ENCODE measurements at places on chromosomes 2 and 18.
A peak's percentile ranks its signal among the peaks of the same experiment; 100 is the strongest.

- DNase-seq = no peak
Measured at GRCh38 chr2:68127358-68128242, 30.1 kb upstream of the PNO1 start.

DNA sequence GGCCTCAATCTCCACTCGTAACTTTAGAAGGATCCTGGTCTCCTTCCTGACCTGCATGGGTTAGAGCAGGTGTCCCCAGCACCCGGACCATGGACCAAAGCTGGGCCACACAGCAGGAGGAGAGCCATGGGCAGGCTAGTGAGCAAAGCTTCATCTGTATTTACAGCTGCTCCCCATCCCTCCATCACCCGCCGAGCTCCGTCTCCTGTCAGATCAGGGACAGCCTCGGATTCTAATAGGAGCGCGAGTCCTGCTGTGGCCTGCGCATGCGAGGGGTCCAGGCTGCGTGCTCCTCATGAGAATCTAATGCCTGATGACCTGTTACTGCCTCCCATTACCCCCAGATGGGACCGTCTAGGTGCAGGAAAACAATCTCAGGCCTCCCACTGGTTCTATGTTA lies 297.7 kb upstream of the SALL3 start:
- no peak for DNase-seq

GRCh38 chr2:117199511-117199910 lies 615.0 kb upstream of the DDX18 start:
- no peak for DNase-seq

DNA sequence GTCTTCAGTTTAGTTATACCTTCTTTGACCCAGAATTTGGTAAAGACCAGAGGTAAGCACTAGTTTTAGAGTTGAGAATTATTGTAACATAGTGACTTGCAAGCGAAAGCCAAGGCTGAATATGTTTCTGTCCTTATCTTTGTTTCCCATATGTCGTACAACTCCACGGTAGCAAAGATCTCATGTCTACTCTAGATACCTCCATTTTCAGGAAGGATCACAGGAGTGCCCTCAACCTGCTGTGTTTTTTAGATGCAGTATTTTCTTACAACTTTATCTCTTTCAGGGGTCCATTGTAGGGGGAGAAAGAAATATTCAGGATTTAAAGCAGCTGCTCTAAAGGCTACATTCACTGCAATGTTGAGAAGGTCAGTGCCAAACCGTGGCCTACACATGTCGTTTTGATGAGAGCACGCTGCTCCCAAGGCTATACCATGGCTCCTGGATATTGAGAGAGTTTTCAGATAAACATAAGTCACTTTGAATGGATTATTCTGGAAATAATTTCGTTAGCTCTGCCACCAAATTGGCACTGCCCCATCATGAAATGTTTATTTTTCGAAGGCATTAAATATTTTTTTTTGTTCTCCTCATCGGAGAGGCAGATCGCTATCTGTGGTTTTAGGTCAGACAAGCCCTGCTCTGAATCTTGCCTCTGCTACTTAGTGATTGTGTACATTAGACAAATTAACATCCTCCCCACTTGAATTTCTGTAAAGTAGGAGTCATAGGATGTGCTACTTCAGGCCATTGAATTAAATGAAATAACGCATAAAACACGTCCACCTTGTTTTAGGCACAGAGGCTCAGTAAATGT lies 2.1 kb downstream of the RHBDD1 start:
- DNase-seq = no peak

- no peak for DNase-seq
Measured at GRCh38 chr2:232214053-232214452, 164.5 kb upstream of the ALPP start.

DNA sequence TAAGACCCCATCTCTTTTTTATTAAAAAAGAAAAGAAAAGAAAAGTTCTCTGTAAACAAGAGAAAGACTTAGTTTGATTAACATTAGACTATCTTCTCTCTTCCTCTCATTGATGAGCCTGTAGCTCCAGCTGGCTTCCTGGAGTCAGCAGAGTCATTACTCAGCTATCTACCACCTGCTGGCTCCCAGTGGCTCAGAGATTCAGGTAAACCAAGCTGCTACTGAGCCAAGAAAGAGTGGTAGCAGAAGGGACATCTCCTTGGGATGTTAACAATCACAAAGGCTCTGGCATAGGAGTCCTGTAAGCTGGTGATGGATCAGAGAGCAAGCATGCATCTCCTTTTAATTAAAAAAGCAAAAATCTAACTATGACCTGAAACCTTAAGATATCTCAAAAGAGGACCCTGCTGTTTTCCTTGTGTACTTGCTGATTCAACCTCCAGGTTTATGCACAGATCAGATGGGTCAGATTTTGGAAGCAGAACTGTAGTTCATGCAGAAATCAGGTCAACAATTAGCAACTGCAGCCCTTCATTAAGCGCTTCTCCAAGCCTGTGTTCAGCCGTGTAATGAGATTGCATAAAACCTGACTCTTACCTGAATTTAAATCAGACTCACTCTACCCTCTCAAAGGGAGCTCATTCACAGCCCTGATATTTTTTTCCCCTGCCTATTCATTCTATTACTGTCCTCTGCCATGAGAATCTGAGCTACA lies 225.8 kb downstream of the RNF152 start:
- DNase-seq = no peak

GRCh38 chr2:18831916-18832510 lies 242.6 kb upstream of the NT5C1B start:
- DNase-seq = no peak

GRCh38 chr2:198314559-198315153 lies 510.3 kb downstream of the PLCL1 start:
- no peak for DNase-seq

DNA sequence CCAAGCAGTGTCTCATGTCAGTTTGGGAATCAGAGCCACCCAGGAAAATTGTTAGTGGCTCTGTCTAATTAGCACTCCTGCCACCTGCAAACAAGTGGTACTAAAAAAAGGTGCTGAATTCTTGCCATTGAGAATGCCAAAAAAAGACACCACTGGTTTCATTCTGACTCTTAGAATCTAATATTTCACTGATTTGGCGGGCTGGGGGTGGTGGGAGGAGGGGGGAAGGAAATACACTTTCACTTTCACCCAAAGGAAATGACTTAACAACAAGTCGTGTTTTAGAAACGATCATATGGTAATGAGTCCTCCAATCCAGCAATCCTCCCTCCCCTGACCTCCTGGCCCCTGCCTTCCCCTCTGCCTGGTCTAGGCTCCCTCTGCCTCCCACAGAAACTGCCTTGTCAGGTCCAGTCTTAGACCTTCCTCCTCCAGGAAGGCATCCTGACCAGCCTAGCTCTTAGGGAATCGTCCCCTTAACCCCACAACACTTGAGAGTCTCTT lies 4.4 kb upstream of the KLHL29 start:
- DNase-seq = no peak

DNA sequence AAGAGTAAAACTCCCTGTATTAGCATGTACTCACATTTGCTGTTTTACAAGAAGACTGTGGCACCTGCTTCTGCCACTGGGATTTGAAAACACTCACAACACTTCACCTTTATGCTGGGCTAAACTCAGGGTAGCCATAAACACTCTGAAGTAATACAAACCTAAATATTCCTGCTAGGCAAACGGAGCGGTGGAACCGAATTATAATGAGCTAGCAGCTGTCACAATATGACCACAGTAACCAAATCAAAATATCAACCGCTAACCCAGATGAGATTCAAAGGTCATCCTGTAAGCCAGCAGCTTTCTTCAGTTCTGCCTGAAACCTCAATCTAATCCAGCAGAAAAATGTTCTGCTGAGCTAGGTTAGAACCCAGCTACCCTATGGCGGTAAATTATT lies 132.1 kb downstream of the TCF4 start:
- DNase-seq = no peak

- no peak for DNase-seq
Measured at GRCh38 chr2:235663875-235664274, 170.0 kb downstream of the AGAP1 start.

DNA sequence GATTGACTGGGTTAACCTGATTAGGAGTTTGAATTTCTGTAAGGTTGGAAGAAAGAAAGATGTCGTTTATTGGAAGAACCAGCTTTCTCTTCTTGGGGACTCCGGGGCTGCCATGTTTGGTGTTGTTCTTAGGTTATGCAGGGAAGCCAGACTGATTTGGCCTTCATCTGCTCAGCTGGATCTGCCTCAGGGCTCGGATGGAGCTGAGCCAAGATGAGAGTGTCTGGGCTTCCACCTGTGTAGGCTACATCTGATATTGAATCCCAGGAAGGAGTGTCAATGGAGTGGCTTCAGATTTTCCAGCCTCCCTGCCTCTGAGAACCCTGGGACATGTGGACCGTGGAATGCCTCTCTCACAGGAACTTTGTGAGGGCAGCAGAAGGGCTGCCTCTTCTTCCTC lies 126.1 kb downstream of the WDSUB1 start:
- no peak for DNase-seq

GRCh38 chr2:58239243-58239925 lies 1.7 kb downstream of the FANCL start:
- DNase-seq = no peak

GRCh38 chr2:52463457-52463856 lies 1304.1 kb upstream of the CHAC2 start:
- DNase-seq = no peak

GRCh38 chr2:45871025-45871424 lies 219.6 kb downstream of the PRKCE start:
- DNase-seq = no peak

- no peak for DNase-seq
Measured at GRCh38 chr2:132550946-132551345, 119.1 kb downstream of the LYPD1 start.

DNA sequence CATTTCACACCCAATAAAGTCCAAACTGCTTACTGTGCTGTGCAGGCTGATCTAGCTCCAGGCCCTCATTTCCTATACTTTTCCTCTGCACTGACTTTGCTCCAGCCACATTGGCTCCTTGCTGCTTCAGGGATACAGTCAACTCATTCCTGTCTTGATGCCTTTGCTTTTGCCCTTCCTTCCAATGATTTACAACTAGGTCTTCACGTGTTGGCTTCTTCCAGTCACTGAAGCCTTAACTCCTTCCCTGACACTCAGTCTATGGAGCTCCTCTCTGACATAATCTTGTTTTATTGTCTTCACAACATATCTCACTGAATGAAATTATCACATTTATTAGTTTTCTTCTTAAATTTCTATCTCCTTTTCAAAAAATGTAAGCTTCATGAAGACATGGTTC lies 16.9 kb upstream of the C18orf32 start:
- no peak for DNase-seq

- DNase-seq = no peak
Measured at GRCh38 chr2:37098416-37099118, 14.2 kb downstream of the GPATCH11 start.

DNA sequence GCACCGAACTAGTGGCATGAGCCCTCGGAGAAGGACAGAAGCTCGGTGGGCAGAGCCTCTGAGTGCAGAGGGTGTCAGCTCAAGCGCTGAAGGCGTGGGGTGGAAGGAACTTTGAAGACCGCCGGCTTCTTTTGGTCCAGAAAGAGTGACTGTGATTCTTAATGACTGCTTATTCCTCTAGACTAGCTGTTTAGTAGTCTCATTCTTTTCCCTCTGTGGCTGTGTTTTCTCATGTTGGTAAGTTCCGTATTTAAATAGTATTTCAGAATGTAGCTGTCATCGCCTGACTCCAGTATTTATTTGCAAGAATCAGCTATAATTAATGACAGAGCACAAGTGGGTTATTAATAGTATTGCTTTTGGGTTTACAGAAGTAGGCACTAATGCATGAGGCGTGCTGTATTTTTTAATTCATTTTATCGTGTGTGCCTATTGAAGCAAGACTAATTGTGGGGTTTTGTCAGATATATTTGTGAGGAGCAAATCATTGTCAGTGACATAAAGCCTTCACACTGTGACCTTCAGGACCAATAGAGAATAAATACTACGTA lies 80.8 kb upstream of the NFATC1 start:
- DNase-seq = no peak

GRCh38 chr18:32735781-32736180 lies 37.0 kb downstream of the KLHL14 start:
- no peak for DNase-seq

DNA sequence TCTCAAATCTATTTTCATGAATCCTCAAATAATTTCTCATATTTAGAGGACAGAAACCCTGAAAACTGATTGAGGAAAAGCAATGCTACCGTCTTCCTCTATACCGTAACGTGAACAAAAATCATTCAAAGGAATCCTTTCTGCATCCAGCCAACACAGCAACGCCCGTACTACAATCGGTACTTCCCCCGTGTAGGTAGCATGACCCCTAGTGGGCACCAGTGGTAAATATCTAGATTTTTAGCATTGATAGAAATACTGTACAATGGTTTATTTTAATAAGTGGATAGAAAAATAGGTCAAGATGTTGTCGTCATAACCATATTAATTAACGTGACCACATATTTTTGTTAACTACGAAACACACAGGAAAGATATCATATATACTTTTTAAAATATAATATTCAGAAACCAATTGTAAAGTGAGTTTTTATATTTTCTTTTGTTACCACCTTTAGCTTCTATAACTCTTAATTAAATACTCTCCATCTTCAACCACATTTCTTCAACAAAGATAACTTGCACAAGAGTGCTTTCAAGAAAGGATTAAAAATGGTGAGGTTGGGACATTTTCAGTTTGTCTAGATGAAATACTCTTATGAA lies 194.1 kb downstream of the SS18 start:
- DNase-seq = peak; percentile 2

DNA sequence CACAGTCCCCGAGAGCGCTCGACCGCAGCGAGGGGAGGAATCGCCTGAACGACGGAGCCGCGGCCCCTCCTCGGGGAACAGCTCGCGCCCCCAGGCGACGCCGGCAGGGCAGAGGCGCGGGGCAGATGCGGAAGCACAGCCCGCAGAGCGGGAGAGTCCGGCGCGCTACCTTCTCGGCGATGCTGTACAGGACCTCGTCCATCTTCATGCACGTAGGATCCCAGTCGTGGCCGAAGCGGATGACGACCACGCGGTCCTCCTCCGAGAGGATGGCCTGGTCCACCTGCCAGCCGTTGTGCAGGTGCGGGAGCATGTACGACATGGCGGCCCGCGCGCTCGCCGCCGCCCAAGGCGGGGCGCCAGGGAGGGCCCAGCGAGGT lies 302 bp downstream of the TXNL4A start:
- no peak for DNase-seq

GRCh38 chr2:133801946-133802345 lies 233.7 kb upstream of the NCKAP5 start:
- no peak for DNase-seq

DNA sequence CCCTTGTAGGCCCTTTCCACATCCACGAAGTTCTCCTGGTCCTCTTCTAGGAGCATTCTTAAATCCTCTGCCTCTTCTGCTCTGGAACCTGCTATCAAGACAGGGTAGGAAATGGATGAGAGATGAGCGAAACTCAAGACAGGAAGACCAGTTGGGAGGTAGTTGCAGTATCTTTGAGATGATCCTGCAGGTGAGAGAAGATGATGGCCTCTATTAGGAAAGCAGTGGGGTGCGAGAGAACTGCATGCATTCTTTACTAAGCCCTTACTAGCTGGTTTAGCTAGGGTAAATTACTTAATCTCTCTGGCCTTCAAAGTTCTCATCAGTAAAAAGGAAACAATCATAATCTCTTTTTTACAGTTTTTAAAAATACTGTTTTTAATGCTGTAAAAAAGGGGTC lies 47.0 kb downstream of the VSNL1 start:
- no peak for DNase-seq
